Left colon (tissue), 2 donors: ENCODE measurements at places on chromosomes 5 and 9. TPM values are rescaled to one million over a fixed set of nuclear protein-coding genes. Genes with fewer than 3 reads are reported as not detected.

Gene PGM5
- total RNA-seq: 6.1 TPM

Gene UNC13B
- 69.4 TPM for total RNA-seq

Gene SERF1B
- total RNA-seq: 39.5 TPM

Gene SPATA31E1
- not detected for total RNA-seq

Gene GABRB2
- 1.3 TPM for total RNA-seq

Gene PALM2AKAP2
- total RNA-seq: 2.7 TPM

Gene SUSD1
- 27.4 TPM for total RNA-seq

Gene SNCAIP
- 1.1 TPM for total RNA-seq

Gene MYMK
- not detected for total RNA-seq

Gene PFN3
- not detected for total RNA-seq

Gene WDR31
- 3.6 TPM for total RNA-seq

Gene PHF24
- total RNA-seq: 0.12 TPM

Gene LRRC70
- total RNA-seq: 1.9 TPM

Gene SPATA31D4
- total RNA-seq: not detected

Gene RACK1
- 1,192 TPM for total RNA-seq

Gene PCDHB9
- total RNA-seq: 0.61 TPM

Gene ARID3C
- not detected for total RNA-seq

Gene SIT1
- 1.4 TPM for total RNA-seq

Gene OR1L1
- total RNA-seq: not detected

Gene C1QTNF2
- total RNA-seq: 0.73 TPM

Gene FGD3
- 4.3 TPM for total RNA-seq

Gene PDE8B
- 0.89 TPM for total RNA-seq

Gene ACOT12
- not detected for total RNA-seq

Gene CAVIN4
- total RNA-seq: 0.18 TPM

Gene PIP5K1B
- 83.1 TPM for total RNA-seq

Gene ACSL6
- 0.58 TPM for total RNA-seq

Gene SPAAR
- 1.3 TPM for total RNA-seq

Gene PCDHB14
- 1.7 TPM for total RNA-seq

Gene CARD9
- total RNA-seq: 0.52 TPM

Gene ADAMTS19
- 0.49 TPM for total RNA-seq

Gene OR1Q1
- total RNA-seq: not detected

Gene SPINK6
- not detected for total RNA-seq

Gene EIF4E1B
- not detected for total RNA-seq

Gene ARHGAP26
- total RNA-seq: 71.6 TPM

Gene FAM120A
- total RNA-seq: 179 TPM

Gene ERP44
- total RNA-seq: 27.7 TPM

Gene ORM1
- not detected for total RNA-seq

Gene PCDHGA10
- total RNA-seq: 2.8 TPM

Gene FBXO10
- 4.4 TPM for total RNA-seq

Gene GRIN3A
- total RNA-seq: 0.85 TPM

Gene SPATA9
- total RNA-seq: 0.31 TPM

Gene DND1
- 0.78 TPM for total RNA-seq

Gene PRRC2B
- 114 TPM for total RNA-seq

Gene CCNO
- 1.4 TPM for total RNA-seq

Gene SPATA31C1
- total RNA-seq: not detected

Gene GAPT
- 0.70 TPM for total RNA-seq

Gene ARL10
- total RNA-seq: 1.8 TPM

Gene OTP
- not detected for total RNA-seq

Gene PHAX
- total RNA-seq: 30.8 TPM

Gene STK32A
- 0.06 TPM for total RNA-seq

Gene C7
- total RNA-seq: 59.9 TPM

Gene GNPDA1
- 16.6 TPM for total RNA-seq

Gene TMEM232
- total RNA-seq: 3.1 TPM

Gene ZFYVE16
- total RNA-seq: 39.8 TPM

Gene NDUFS6
- total RNA-seq: 50.4 TPM
